ENCODE measurements at places on chromosomes 12 and 14.

- no peak for DNase-seq
Measured at GRCh38 chr14:97382616-97383226, 585.5 kb downstream of the VRK1 start.

DNA sequence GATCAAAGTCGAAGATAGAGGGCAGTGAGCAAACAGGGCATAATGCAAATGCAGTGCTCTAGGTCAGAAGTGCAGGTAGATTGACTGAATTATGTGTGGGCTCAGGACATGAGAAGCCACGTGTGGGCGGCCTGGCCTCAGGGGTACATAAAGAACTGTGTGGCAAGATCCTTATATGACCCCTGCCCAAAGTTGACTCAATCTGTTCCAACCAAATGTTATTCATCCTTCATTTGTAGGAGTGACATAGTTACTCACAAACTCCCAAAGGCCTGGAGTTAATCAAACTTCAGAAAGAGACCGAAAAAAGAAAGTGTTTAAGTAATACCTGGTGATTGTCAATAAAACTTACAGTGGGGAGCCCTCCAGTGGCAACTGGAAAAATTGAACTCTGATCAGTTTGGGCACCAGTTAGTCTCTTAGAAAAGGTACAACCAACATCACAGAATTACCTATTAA is 150.4 kb upstream of the FAR2 start:
- peak; percentile 61 for DNase-seq

GRCh38 chr14:95255487-95255886 is 64.2 kb downstream of the CLMN start:
- peak; percentile 83 for DNase-seq

DNA sequence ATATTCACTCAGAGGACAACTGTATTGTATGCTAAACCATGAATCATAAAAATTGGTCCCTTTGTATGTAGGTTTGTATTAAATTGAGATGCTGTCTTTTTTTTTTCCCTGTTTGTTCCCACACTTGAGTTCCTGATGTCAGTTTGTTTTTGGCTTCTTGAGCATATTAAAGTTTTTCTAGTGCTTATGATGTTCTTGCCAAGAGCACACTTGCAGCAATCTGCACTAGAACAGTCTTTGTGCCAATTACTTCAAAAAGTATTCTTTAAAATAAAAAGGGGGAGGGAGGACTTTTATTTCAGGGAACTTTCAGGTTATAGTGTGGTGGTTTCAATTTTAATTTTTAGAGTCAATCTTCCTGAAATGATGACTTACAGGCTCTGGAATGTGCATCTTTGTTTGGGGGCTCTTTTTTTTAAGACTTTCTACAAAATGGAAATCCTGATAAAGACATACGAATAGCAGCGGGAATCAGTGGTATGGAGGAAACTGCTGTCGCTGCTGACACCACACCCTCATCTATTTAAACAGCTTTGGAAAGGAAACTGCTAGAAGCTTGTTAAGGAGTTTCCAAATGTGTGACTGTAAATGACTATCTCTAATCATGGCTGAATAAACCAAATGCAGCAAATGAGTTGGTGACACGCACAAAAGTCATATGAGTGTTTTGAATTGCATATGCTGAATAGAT is 188.6 kb downstream of the EGLN3 start:
- DNase-seq, result peak; percentile 57

DNA sequence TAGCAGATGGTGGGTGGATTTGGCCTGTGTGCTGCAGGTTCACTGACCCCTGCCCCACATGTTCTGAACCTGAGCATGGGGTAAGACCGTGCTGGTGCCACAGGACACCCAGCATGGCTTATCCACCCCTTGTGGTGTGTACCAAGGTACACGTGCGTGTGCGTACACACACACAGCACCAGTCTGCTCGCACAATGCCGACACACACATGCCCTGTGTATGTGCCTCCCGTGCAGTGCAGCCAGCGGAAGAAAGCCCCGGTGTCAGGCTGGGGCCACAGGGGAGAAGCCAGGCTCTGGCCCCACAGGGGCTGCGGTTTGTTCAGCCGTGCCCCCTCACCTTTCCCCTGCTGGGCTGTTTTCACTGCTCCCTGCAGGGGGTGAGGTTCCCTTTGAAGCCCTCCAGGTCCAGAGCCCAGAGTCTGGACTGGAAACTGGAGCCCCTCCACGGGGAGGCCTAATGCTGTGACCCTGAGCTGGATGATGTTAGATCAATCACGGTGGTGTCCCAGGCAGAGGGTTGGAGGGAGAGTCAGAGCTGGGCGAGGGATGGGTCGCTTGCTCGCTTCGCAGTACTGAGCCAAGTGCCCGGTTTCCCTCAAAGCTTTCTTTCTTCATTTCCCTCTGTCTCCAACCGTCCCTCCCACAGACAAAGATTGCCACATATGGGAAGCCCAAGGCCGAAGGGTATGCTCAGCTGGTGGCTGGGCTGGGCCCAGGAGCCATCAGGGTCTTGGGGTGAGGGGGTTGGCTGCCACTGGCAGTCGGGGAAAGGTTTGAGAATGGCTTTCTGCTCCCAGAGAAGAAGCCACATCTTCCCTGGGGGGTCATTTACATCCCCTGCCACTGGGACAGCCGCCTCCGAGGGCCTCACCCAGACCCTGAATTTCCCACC is 6.2 kb downstream of the DTX1 start:
- DNase-seq, result no peak

DNA sequence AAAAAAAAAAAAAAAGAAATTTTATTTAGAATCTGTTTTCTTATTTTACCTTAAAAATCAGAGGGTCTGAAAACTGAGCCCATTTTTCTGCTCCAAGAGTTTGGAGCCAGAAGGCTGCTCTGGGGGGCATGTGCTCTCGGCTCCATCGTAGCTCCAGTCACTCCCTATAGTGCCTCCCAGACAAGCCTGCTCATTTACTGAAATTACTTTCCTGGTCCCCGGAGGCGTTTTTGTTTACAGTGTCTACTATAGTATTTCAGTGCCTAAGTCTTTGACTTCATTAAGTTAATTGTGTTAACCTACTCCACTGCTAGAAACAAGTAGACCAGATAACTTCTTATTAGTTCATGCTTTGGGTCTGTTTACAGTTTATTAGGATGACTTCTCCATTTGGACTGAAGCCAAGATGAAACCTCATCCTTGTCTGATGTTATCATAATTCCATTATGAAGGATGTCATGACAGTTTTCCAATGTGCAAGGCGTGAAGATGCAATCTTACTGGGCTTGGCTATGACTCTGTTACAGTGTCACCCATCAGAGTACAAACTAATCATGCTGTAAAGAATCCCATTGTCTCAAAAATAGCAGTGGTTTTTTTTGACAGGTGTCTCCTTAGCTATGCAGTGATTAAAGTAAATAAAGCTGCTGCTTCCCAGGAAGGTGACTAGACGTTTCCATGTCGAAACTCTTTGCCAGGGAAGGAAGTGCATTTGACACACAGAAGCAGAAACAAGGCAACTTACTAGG is 182.3 kb downstream of the TMEM132C start:
- DNase-seq, result no peak

- no peak for DNase-seq
Measured at GRCh38 chr14:30142216-30142615, 214.6 kb upstream of the PRKD1 start.

DNA sequence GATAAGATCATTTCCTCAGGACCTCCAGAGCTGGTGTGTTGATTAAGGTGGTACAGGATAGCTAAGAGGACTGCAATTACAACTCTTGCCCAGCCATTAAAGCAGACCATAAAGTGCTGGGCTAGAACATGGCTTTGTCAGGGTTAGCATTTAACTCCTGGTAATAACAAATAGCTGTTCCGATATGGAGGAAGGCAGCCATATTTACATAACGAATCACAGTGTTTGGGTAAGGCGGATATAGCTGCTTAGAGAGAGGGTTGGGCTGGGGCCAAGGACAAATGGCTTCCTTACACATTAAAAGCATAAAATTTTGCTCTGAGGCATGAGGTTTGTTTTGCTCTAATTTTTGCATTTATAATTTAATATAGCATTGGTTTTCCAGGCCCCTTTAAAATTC is 297.7 kb upstream of the DDHD1 start:
- peak; percentile 10 for DNase-seq

DNA sequence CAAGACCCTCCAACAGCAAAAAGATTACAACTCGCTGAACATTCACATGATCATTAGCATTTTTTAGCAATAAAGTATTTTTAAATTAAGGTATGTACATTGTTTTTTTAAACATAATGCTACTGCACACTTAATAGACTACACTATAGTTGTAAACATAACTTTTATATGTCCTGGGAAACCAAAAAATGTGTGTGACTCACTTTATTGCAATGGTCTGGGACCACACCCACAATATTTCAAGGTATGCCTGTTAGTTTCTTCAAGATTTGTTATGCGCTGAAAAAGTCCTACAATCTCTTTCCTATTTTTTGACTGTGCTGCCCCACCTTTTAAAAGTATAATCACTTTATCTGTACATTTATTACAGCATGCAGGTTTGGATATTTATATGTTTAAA is 30.4 kb upstream of the PCNX4 start:
- peak; percentile 10 for DNase-seq

DNA sequence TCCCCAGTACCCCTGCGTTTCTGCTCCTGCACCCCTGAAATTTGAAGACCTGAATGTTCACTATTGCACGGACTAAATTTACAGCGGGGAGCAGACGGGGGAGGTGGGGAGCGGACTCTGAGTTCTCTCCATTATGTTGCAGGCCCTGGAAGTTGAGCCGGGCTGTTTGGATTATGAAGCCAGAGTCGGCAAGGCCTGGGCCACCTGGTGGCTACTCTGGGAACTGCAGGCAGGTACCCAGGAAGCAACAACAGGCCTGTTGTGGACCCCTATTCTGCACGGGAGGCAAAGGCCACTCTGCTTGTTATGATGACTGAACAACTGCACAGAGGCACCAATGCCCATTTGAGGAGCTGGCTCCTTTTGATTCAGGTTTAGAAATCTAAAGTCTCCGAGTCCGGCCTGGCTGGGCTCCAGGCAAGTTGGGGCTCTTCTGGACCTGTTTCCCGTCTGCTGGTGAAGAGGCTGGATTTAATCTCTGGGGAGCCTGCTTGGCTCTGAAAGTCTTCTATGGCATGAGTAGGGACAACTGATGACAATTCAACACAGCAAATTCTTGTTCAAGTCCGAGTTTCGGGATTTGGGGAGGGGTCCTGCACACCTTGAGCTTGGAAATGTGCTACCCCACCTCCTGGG is 34.1 kb upstream of the FAM181A start:
- peak; percentile 61 for DNase-seq

DNA sequence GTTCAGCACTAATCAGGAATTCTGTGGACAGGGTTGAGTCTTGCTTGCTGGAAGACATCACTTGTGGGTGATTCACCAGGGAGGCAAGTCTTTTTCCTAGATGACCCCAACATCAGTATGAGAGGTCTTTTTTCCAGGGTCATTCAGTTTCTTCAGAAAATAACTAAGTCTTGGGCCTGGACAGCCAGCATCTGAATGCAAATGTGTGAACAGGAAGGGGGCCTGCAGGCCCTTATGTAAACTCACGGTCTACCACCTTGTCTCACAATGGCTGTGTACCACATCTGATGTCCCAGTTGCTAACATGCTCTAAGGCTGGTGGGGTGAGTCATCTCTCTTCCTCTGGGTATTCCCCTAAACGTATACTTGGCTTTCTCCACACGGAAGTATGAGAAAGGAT is 79.2 kb downstream of the HECTD4 start:
- DNase-seq, result peak; percentile 88

GRCh38 chr14:39451811-39452210 is 19.6 kb upstream of the FBXO33 start:
- no peak for DNase-seq

- no peak for DNase-seq
Measured at GRCh38 chr14:64544607-64545312, 4.2 kb downstream of the HSPA2 start.

DNA sequence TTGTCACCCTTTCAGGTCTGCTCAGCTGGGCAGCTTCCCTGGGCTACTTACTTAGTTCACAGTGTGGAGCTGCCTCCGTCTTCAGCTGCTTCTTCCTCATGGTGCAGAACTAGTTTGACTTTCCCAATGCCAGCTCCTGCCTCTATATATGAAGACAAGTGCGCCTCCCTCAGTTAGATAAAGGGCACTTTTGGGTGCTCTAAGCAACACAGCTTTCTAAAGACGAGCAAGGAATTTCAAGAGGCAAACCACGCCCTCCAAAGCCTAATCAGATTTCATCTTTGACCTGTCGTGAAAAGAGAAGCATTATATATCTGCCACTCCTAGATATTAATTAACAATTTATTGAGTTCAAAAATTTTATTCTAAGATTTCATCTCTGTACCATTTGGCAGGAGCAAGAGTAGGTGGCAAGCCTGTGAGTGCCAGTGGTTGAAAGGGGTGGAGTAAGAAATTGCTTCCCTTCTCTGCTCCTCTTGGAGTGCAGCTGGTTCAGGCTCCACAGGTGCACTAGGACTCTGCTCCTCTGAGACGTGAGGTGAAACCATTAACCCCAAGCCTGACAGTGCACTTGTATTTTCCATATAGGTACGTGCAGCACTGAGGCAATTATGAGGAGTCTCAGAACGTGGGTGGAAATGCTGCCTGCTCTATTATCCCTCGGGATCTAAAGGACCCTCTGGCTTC is 2.1 kb upstream of the SLC11A2 start:
- peak; percentile 58 for DNase-seq

DNA sequence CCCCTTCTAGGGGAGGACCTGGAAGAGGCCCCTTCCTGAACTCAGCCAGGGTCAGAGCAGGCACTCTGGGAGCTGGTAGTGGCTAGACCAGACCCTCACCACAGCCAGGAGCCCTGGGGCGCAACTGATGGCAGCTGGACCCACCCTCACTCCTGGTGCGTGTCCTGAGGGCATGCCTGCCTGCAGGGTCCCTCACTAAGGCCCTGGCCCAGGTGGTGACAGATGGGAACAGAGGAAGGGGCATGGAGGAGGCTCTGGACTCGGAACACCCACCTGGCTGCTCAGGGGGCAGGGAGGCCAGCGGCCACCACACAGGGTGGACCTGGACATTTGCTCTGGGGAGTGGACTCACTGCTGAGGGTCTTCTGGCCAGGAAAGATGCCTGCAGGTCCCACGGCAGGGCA is 342.2 kb upstream of the SFSWAP start:
- DNase-seq, result no peak

DNA sequence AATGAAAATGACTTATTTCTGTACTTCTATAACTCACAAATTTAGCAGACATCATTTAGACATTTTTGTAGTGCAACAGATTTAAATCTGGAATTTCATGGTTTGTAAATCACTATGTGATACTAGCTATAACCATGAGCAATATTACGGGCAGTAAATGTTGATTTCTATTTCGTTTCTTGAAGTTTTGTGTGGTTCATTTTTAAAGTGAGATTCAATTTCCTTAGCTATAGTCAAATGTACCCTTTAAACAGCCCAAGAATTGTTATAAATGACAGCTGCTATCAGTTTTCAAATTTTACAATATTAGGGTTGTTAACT is 30.2 kb downstream of the NUDT4 start:
- DNase-seq, result no peak

- DNase-seq, result no peak
Measured at GRCh38 chr12:56241424-56242303, 11.8 kb downstream of the SLC39A5 start.

All from fibroblast of pulmonary artery (primary cell).